ENCODE measurements at places on chromosomes 2 and 18.
A peak's percentile ranks its signal among the peaks of the same experiment; 100 is the strongest.

DNA sequence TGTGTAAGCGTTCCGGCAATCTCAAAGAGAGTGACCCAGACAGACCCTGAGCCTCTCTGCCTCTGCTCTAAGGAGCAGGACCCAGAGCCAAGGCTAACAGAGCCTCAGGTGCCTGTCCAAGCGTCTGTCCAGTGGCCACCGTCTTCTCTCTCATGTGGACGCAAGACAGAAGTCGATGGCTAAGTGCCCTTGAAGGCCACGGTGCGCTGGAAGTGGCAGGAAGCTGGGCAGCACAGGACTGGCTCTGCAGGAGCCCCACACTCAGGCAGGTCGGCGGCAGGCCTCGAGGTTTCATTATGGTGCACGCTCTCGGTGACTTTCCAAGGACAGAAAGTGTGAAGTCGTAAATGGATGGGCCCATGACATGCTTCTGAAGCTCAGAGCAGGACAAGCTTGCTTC lies 49.1 kb downstream of the HDAC4 start:
- DNase-seq: no peak

- DNase-seq: no peak
These were observed 5.6 kb downstream of the ITGB1BP1 start for GRCh38 chr2:9417725-9418124.

- no peak for DNase-seq
These were observed 42.2 kb downstream of the COL3A1 start for GRCh38 chr2:189016311-189016861.

- no peak for DNase-seq
These were observed 3.8 kb upstream of the AQP12B start for GRCh38 chr2:240686460-240686859.

GRCh38 chr2:17164550-17164949 lies 353.7 kb downstream of the RAD51AP2 start:
- DNase-seq: no peak

DNA sequence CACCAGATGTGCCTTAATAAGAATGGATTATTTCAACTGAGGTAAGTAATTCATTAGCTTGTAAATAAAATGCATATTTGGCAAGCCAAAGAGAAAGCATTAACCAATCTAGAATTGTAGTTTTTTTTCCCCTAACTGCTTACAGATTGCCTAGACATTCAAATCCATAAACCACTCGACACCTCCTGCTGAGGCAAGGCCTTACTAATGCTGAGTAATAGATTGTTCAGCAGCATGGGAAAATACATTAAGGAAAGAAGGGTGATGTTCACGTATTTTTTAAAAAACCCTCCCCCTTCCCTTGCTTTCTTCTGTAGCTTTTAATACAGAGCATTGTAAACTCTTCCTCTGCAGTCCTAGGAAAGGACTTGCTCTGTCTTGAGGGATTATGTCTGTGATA lies 17.0 kb upstream of the LINC00305 start:
- peak; percentile 42 for DNase-seq

- DNase-seq: no peak
These were observed 100.7 kb upstream of the CCDC195 start for GRCh38 chr2:224816816-224817215.

DNA sequence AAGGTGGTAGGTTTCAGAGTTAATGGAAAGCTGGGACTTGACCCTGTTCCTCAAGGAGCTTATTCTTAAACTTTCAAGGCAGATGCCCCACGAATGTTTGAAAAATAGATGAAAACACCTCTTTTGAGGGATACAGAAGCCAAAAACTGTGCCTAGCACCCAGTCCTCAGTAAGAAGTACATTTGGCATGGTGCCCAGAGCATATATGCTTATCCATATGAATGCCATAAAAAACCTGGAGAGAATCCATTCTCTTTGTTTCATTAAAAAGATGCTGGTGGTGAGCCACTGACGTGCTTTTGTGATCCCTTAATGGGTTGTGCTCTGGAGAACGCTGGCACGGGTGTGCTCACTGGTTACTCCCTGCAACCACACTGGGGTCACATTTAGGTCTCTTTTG lies 69.0 kb downstream of the IL1R2 start:
- DNase-seq: no peak

GRCh38 chr2:105885456-105885855 lies 140.7 kb downstream of the NCK2 start:
- no peak for DNase-seq

GRCh38 chr2:172749388-172749787 lies 13.7 kb downstream of the RAPGEF4 start:
- DNase-seq: no peak

GRCh38 chr2:177246000-177246399 lies 18.5 kb downstream of the NFE2L2 start:
- DNase-seq: no peak

GRCh38 chr2:189024901-189025618 lies 50.9 kb downstream of the COL3A1 start:
- no peak for DNase-seq

- no peak for DNase-seq
These were observed 54.6 kb downstream of the ZFP36L2 start for GRCh38 chr2:43171789-43172188.

- DNase-seq: peak; percentile 26
These were observed 19.7 kb downstream of the CROCC2 start for GRCh38 chr2:240925568-240926515.

- no peak for DNase-seq
These were observed 106.3 kb downstream of the MSH2 start for GRCh38 chr2:47509250-47509649.

GRCh38 chr18:77486985-77487384 lies 237.3 kb downstream of the GALR1 start:
- DNase-seq: no peak

GRCh38 chr2:60461421-60462108 lies 91.9 kb downstream of the BCL11A start:
- DNase-seq: no peak

DNA sequence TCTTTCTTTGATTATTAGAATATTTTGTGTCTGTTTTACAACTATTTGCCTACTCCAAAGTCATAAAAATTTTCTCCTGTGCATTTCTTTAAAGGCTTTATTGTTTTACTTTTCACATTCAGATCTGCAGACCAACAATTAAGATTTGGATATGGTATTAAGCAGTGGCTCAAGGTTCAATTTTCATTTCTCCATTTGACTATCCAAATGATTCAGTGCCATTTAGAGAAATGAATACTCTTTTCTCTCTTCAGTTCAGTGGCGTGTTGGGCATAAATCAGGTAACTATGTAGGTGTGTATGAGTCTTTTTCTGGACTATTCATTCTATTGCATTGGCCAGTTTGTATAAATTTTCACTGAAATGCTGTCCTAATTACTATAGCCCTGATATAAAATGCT lies 57.3 kb upstream of the IL1R1 start:
- DNase-seq: no peak

GRCh38 chr18:46333431-46334135 lies 229.4 kb downstream of the HAUS1 start:
- DNase-seq: peak; percentile 90

DNA sequence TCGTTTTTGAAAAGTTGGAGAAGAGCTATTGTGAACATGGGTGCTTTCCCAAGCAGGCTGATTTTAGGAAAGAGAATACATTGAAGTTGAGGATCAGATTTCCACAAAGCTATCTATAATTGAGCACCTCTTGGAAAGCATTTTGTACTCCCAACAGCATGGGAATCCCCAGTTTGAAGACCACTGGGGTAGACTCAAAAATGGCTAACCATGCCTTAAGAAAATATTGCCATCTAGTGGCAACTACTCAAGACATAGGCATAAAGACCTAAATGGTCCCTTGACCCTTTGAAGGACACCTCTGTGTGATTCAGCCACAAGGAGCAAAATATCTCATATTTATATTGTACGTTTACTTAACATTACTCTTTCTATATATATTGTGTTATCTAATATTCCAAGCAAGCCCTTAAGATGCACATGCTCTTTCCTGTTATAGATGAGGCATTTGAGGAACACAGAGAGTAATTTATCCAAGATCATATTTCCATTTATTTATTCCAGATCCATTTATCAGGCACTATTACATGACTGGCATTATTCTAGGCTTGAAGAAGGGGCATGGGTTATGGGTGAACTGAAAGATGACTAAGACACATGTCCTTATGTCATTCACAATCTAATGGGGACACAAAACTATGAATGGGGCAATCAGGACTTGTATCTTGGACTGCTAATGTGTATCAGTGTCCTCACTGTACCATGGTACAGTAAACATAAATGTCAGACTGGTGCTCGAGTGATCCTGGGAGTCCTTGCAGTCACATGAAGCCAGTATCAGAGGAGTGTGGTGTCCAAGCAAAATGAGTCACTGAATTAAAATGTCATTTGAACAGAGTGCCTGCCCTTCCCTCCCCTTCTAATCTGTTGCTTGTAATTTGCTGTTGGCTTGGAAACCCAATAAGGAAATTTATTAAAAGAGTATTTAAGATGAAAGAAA lies 121.0 kb upstream of the XPO1 start:
- peak; percentile 52 for DNase-seq
